ENCODE measurements at places on chromosomes 5 and 9.

- DNase-seq, result no peak
Observed at GRCh38 chr5:55141945-55142690, 17.9 kb upstream of the GPX8 start.

GRCh38 chr5:170223360-170223759 lies 9.4 kb upstream of the C5orf58 start:
- DNase-seq, result no peak

GRCh38 chr5:36606428-36607113 lies at the start of gene SLC1A3:
Gene SLC1A3, plus strand, starts transcription at chr5:36606606. Its CDS starts 1,818 bp downstream, at chr5:36608424.
- DNase-seq, result no peak

- DNase-seq, result no peak
Observed at GRCh38 chr9:84187090-84187489, 153.5 kb downstream of the SLC28A3 start.

- DNase-seq, result no peak
Observed at GRCh38 chr5:34460496-34460895, 195.6 kb upstream of the RAI14 start.

GRCh38 chr9:73038613-73039012 lies 85.8 kb upstream of the ALDH1A1 start:
- no peak for DNase-seq

- DNase-seq, result no peak
Observed at GRCh38 chr5:147344861-147345260, 110.0 kb downstream of the STK32A start.

DNA sequence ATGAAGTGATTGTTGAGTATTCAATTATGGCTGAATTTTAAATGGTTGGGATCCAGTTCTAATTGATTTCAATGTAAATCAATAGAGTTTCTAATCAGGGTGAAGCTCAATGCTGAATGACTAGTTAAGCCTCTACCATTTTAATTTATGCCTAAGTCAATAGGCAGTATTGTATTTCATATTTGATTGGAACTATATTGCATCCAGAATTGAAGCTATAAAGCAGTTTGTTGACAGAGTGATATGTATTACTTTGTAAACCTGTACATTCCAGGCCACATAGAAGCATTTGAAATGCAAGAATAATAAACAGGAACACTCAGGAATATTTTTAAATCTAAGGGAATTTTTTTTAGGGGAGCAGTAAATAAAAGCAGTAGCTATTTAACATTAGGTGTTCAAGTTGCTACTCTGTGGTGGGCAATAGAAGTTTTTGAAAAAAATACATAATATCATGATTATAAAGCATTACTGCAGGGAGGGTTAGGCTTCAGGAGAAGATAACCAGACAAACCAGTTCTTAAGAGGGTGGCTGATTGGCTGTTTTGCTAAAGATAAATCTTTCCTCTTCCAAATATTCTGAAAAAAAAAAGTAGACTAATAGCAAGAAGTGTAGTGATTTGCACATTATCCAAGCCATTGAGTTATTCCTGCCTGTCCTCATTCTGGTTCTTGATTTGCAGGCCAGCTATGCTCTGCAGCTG lies 492.0 kb upstream of the MEF2C start:
- DNase-seq, result no peak

DNA sequence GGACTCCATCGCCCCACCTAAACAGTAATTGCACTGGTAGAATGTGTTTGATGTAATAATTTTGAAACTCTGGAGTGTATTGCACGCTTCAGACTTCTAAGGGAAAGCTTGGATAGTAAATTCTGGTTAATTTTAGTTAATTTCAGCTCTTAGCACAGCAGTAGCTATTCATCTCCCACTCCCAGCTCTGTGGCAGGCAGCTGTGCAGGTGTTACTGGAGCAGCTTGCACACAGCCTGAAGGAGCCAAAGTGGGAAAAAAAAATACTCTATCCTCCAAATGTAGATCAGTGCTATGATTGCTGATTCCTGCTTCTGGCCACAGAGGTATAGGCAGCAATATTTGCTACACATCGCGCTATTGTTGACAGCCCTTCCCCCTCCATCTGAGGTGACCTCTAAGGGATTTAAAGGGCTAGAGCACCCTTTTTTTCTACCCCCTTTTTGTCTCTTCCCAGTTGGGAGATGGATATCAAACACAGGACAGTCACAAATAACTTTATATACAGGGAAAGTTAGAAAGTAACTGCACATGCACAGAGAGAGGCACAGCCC lies 97.4 kb downstream of the KCTD16 start:
- DNase-seq, result no peak

DNA sequence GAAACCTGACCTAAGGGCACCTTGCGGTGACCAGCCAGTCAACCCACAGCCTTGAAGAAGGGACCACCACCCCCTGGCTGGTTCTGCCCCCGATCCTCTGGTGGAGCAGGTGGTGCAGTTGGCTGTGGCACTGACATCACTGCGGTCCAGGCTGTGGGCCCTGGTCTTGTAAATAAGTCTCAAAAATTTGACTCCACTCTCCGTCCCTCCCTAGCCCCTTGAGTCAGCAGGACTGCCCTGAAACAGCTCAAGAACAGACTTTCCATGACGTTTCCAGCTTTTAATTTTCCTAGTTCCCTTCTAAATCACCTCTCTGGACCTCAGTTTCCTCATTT lies 134.8 kb upstream of the BOD1 start:
- no peak for DNase-seq

- no peak for DNase-seq
Observed at GRCh38 chr9:83317244-83317643, 221.0 kb downstream of the FRMD3 start.

DNA sequence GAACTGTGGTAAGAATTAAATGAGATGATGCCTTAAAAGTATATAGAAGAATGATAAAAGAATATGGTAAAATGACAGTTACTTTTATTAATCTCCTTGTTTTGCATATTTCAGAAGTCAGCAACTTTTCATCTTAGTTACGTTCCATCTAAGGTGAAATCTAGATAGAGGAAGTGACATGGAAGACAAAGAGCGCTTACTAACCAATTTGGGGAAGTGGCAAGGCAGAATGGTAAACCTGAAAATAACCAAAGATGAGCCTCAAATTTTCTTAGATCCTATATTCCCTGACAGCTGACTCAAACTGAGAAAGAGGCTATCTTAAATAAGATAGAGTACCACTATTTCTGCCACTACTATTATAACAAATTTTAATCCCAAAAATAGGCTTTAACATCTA lies 52.5 kb downstream of the FGF10 start:
- DNase-seq, result no peak

DNA sequence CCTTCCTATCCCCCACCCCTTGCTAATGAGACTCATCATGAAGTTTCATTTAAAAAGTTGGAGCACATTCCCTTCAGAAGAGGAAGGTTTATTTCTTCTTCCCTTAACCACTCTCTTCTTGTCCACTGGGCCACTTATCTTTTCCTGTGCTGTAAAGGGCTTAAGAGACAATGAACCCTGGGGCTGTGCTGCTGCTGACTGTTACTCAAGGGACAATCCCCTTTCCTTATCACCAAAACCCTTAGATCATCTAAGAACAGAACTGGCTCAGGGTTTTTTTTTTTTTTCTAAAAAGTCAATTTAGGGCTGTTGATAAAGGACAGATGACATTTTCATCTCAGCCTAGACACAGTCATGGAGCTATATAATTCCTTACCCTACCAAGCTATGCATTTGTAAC lies 29.6 kb downstream of the CAPSL start:
- no peak for DNase-seq

- no peak for DNase-seq
Observed at GRCh38 chr9:72486594-72486955, 34.8 kb upstream of the TMC1 start.

DNA sequence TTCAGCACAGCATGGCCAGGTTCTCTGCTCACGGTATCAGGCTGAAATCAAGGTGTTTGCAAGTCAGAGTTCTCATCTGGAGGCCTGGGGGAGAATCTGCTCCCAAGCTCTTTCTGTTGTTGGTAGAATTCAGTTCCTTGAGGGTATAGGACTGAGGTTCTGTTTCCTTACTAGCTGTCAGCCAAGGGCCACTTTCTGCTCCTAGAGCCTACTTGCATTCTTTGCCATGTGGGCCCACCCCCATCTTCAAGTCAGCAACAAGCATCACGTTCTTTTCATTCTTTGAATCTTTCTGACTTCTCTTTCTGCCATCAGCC lies 7.4 kb upstream of the CDC42SE2 start:
- no peak for DNase-seq

Measured in cortex of kidney (tissue), 1 donor.